ENCODE measurements at places on chromosomes 2 and 18.

DNA sequence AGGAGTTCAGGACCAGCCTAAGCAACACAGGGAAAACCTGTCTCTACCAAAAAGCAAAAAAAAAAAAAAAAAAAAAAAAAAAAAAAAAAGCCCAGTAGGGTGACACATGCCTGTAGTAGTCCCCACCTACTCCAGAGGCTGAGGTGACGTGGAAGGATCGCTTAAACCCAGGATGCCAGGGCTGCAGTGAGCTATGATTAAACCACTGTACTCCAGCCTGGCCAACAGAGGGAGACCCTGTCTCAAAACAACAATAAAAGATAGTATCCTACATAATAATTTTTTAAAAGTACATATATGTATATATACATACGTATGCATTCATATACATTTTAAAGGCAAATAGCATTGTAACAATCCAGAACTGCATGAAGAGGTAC lies 51.7 kb downstream of the SOS1 start:
- peaks cover 16% of the 10 kb centered on the region for H3K36me3 ChIP-seq
- DNase-seq = no peak

DNA sequence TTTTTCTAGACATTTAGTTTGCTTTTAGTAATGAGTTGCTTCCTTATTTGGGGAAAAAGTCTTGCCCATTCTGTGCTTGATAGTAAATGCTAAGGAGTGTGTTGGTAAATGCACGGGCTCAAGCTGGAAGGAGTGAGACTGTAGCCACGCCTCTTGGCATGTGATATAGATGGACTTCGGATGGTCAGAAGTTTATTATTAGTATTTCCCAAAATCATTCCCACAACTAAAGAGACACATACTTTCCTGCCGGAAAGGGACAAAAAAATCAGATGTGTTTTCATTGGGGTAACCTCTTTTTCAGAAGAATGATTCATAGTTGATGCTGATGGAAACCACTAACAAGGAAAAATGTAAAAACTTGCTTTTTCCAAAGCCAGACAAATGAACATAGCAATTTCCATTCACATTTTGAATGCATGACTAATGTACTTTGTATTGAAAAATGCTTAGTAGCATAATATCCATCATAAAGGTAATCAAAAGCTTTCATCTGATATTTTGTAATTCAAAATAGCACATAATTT lies 133.2 kb downstream of the ZNF532 start:
- H3K4me3 ChIP-seq = no peak overlapping the region
- H3K27ac ChIP-seq = peak overlapping the region; percentile 91
- peak; percentile 25 for DNase-seq
- peaks cover 66% of the 10 kb centered on the region for H3K4me1 ChIP-seq
- H3K36me3 ChIP-seq = no peaks in the 10 kb centered on the region

GRCh38 chr2:12452185-12452584 lies 264.6 kb upstream of the TRIB2 start:
- no peak overlapping the region for H3K4me3 ChIP-seq
- no peak for DNase-seq
- H3K4me1 ChIP-seq = peaks cover 24% of the 10 kb centered on the region
- no peaks in the 10 kb centered on the region for H3K27me3 ChIP-seq
- H3K27ac ChIP-seq = peak overlapping the region; percentile 54

- DNase-seq = no peak
- H3K4me1 ChIP-seq = peaks cover 36% of the 10 kb centered on the region
- no peak overlapping the region for H3K27ac ChIP-seq
- no peaks in the 10 kb centered on the region for H3K36me3 ChIP-seq
- no peaks in the 10 kb centered on the region for H3K27me3 ChIP-seq
Observed at GRCh38 chr2:64122358-64122757, 21.9 kb downstream of the PELI1 start.

DNA sequence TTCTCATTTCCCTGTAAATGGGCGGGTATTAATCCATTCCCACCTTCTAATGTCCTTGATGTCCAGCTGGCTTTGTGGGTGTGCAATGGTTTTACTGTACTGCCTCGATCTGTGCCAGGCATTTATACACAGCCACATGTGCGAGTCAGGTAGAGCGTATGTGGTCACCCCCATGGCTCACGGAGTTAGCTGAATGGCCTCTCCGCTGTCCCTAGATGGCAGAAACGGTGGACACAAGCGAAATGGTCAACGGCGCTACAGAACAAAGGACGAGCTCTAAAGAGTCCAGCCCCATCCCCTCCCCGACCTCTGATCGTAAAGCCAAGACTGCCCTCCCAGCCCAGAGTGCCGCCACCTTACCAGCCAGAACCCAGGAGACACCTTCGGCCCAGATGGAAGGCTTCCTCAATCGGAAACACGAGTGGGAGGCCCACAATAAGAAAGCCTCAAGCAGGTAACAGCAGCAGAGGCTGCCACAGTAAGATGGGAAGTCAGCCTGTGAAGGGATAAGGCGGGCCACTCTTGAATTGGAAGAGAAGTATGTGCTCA lies 59.1 kb upstream of the EML6 start:
- H3K27ac ChIP-seq = peak overlapping the region; percentile 88
- H3K4me3 ChIP-seq = no peak overlapping the region
- no peak for DNase-seq
- no peaks in the 10 kb centered on the region for H3K27me3 ChIP-seq
- peaks cover 98% of the 10 kb centered on the region for H3K36me3 ChIP-seq

Data from left ventricle myocardium inferior (tissue), 1 donor.